ENCODE measurements at places on chromosomes 11 and 22.

DNA sequence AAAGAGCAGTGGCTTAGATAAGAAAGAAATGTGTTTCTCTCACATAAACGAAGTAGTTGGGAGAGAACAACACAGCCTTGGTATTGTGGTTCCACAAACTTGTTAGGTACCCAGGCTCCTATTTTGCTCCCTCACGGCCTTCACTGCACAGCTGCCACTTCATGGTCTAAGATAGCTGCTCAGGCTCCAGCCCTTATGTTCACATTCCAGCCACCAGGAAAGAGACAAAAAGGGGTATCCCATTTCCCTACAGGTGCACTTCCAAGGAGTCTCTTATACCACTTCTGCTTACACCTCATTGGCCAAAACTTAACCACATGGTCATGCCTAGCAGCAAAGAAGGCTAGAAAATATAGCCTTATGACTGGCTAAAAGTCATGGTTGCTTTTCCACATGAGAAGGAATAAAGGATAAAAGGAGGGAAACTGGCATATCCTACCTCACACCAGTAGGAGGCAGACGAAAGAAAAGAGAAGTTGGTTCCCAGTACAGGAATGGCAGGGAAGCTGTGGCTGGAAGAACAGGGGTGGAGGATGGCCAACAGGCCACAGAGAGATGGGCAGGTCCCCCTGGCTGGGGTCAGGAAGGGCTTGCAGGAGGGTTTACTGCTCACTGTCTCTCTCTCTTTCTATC lies 5.4 kb upstream of the HDHD5 start:
- DNase-seq: no peak

DNA sequence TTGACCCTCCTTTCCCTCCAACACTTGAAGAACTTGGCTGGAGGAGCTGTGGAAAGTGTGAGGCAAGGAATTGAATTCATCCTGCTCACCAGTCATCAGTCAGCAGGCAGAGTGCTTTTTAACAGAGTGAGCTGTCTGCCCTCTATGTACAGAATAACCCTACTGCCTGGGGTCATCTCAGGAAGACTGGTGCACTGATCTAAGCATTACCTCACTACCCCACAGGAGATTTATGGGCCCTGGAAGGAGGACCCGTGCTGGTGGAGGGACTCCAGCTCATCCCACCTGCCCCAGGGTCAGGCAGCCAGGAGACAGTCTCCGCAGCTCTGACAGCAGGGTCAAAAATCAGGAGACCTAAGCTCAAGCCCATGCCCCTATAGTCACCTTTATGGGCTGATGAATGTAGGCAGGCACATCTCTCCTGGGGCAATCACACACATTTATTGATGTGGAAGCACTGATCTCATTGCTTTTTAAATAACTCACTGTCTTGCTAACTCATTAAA lies 270.8 kb upstream of the SESN3 start:
- no peak for DNase-seq

GRCh38 chr11:56764976-56765375 lies 16.5 kb upstream of the OR9G4 start:
- DNase-seq: no peak

- no peak for DNase-seq
Measured at GRCh38 chr11:203056-203944, 3.9 kb downstream of the BET1L start.

- no peak for DNase-seq
Measured at GRCh38 chr11:83542861-83543260, 256.7 kb upstream of the CCDC90B start.

DNA sequence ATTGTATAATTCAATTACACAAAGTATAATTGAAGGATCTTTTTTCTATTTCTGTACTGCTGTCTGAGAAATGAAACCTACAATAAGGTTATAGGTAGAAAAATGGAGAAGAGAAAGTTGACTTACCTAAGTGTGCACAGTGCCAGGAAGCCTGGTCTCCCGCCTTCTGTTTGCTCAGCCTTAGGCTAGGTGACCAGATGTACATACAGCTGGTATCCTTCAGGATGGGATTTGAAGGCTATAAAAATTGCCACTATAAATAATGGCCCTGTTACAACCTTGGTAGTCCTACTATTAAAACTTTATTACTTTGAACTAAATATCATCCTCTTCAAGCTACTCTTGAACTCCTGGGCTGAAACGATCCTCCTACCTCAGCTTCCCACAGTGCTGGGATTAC lies 19.7 kb downstream of the OR51E2 start:
- no peak for DNase-seq

DNA sequence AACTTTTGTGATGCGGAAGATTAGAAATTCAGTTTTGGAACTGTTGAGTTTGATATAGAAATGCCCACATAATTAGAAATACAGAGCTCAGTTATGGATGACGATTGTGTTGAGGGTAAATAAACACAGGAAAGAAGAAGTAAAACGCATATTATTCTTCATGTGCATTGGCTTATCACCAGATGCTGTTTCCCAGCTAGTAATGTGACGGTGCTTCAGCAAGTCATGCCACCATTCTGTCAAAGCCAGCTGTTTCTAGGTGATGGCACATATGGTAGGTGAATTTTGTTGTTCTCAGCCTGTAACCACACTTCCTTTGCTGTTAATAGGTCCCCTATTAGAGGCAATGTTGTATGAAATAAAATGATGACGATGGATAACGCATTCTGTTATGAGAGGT lies 68.9 kb downstream of the C11orf65 start:
- no peak for DNase-seq

GRCh38 chr11:117587416-117587815 lies 209.6 kb downstream of the DSCAML1 start:
- no peak for DNase-seq

Measured in effector CD8-positive, alpha-beta T cell (primary cell).